ENCODE measurements at places on chromosomes 3 and 15.
A peak's percentile ranks its signal among the peaks of the same experiment; 100 is the strongest.

DNA sequence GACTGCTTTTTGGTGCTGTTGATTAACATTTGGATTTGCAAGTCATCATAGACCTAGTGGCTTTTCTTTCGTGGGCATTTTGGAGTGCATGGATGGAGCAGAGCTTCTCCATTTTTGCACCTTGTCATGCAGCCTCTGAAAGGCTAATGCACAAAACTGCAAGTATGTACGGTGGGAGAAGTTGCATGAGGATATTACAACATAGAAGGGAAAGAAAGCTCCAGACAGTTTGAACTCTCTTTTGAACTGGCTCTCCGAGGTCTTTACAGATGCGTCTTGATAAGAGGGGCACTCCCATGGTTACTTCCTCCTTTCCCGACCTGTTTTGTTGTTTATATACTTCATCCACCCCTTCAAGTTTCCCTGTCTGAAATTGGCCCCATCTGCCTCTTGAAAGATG is 147.1 kb upstream of the GBE1 start:
- no peak for DNase-seq

DNA sequence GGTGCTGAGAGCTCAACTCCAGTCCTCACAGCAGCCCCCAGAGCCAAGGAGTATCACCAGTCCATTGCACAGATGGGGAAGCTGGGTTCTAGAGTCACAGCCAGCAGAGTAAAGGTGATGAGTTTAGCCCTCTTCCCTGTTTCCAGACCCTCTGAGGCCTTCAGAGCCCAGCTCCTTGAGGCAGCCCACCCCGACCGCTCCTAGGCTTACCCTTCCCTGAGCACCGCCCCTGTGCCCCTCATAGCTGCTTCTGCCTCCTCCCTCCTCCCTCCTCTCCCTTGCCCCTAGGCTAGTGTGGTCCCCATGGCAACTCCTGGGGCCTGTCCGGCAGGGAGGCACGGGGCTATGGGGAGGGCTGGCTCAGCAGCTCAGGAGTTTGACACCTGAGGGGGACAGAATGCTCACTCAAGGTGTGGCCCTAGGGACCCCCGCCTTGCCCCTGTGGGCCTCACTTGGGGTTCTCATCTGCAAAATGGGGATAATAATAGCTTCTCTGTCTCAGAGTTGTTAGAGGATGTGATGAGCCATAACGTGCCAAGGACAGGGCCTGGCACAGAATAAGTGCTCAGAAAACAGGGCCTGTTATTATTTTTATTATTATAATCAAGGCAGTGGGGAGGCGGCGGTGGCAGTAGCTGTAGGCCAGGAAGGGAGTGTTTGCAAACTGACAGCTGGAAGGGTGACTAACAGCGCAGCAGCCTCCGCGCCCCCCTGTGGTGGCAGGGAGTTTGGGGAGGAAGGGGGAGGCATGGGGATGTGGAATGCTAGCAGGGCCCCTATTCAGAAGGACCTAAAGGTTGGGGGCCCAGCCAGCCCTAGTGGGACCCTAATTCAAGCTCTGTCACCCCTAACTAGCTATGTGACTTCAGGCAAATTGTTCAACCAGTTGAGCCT is 11.5 kb downstream of the CSK start:
- DNase-seq: peak; percentile 78

- no peak for DNase-seq
Measured at GRCh38 chr3:128256131-128256530, 102.8 kb downstream of the EEFSEC start.

- peak; percentile 63 for DNase-seq
Measured at GRCh38 chr3:171459137-171459941, 866 bp downstream of the TNIK start.

DNA sequence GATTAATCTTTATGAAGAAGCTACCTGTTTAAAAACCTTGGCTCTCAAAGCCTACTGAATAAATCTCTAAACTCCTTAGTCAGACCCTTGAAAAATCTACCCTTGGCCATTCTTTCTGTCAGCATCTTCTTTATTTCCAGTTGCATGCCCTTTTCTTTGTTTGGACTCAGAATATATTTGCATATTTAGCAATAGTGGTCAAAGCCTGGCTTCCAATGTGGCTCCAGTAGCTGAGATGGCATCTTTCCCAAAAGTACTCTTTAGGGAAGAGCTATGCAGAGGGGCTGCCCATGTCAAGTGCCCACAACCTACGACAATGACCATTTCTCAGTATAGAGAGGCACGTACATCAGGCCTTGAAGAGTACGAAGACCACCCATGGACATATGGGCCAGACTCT is 47.2 kb downstream of the TLNRD1 start:
- no peak for DNase-seq

GRCh38 chr3:22569570-22569969 is 633.6 kb upstream of the UBE2E2 start:
- no peak for DNase-seq

GRCh38 chr3:194399874-194400411 is 877 bp upstream of the GP5 start:
- DNase-seq: no peak

DNA sequence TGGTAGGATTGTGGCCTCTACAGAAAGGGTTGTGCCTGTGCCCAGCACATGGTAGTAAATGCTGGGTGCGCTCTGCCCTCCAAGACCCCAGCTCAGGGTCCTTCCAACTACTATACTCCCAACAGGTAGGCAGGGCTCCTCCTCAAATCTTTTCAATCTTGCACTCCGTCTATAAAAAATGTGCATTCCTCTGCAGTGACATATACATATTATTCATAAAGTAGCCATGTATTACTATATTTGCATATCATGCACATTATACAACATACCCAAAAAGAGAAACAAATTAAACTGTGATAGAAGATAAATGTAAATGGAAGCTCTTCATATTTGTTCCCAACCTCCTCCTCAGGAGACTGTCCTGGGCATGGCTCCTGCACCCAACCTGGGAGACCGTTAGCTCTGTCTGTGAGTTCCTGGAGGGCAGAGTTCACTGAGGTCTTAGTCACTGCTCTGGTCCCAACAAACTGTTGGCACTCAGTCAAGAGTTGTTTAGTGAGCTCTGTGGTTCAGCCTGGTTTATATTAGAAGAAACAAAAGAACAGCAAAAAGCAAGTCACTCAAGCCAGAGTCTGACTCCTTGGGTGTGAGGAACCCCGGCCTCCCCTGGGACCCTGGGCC is 47.7 kb upstream of the GRIP2 start:
- DNase-seq: no peak

DNA sequence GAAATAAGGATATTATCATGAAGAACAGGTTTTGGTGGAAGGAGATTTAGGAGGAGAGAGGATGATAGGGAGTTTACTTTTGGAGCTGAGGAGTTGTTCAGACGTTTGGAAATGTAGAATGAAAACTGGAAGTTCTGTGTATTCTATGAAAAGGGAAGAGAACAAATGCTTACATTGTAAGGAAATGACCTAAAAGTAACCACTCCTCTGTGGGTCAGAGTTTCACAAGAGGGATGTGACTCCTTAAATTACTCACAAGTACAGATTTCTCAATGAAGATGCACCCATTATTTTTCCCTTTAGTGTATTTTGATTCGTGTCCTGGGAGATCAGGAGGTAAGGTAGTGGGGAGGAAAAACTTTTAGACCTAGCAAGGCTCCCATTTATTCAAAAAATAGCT is 4.0 kb downstream of the RNF13 start:
- no peak for DNase-seq

- DNase-seq: no peak
Measured at GRCh38 chr15:73375755-73376305, 7.1 kb upstream of the HCN4 start.

DNA sequence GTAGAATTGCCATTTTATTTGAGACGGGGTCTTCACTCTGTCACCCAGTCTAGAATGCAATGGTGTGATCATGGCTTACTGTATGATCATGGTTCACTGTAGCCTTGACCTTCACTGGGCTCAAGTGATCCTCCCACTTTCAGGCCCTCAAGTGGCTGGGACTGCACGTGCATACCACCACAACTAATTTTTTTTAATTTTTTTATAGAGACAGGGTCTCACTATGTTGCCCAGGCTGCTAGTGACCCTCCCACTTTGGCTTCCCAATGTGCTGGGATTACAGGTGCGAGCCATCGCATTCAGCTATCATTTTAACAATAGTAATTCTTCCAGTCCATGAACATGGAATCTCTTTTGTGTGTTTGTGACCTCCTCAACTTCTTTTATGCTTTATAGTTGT is 11.9 kb downstream of the EPM2AIP1 start:
- DNase-seq: no peak

DNA sequence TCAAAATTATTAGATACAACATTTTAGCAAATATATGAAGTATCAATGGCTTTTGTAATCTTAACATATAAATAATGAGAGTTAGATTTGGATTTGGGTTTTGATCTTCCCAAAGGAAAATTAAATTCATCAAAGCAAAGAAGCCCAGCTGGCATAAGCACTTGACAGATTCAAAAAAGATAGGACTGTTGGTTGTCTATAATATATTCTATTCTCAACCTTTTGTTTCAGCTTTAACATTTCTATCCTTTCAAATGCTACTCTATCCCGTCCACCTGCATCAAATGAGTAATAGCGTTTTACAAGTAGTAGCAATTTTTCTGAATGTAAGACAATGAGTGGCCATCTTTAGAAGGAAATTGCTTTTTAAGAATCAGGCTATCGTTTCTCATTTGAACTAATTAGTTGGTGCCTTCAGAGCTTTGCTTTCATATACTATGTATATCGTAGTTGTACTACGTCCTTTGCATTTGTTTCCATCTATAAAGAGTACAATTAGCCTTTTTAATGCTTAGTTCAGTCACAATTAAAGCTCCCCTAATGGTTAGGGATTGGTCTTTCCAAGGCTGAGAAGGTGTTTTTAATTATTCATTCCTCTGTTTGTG is 278.0 kb downstream of the UBE2E2 start:
- DNase-seq: no peak

Measured in naive thymus-derived CD4-positive, alpha-beta T cell (primary cell).